ENCODE measurements at places on chromosomes 12 and 14.

DNA sequence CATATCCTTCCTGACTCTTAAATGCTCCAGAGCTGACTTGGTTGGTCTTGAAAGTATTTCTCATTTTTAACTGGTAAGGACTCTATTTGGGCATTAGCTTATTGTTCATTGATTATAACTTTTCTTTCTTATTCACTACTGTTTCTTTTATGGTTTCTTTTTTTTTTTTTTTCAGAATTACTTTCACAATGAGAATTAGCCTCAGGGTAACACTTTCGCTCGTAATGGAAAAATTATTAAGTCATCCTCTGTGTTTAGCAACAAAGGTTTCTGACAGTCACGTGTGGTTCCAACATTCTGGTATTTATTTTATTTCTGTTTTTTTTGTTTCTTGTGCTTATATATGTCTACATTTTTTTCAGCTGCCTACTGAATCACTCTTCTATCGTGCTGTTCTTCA lies 80.0 kb downstream of the METTL25 start:
- no peak for DNase-seq

- DNase-seq = peak; percentile 14
Measured at GRCh38 chr12:102824218-102824835, 92.7 kb downstream of the PAH start.

DNA sequence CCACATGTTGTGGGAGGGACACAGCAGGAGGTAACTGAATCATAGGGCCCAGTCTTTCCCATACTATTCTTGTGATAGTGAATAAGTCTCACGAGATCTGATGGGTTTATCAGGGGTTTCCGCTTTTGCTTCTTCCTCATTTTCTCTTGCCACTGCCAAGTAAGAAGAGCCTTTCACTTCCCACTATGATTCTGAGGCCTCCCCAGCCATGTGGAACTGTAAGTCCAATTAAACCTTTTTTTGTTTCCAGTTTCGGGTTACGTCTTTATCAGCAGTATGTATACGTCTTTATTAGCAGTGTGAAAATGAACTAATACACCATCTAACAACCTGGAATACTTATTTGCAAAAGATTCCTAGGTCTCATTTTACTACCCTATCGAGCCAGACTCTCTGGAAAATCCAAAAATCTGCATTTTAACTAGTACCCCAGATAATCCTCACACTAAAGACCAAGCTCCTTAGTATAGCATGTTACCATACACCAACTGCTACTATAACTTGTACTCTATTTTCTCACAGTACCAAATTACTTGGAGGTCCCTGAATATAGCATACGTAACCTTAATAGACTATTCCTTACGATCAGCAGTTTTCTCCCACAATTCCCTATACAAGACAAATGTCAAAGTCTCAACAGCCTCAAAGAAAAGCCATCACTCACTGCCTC lies 11.5 kb downstream of the GTF2A1 start:
- DNase-seq = no peak

DNA sequence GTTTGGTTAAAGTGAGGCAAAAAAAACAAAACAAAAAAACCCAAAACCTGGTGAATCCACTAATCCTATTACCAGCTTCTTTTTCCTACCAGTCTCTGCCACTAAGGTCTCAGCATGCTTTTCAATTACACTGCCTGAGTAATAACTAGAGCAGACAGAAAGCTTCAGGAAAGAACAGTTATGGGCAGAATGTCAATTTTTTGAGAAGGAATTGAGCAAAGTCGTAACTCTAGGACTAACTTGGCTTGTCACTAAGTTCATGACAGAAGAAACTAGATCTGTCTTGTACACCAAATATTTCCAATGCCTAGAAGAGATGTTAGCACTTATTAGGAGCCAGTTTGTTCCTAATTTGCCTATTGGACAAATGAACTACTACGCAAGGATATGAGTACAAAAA lies 148.8 kb upstream of the CNOT2 start:
- DNase-seq = peak; percentile 5

- DNase-seq = peak; percentile 55
Measured at GRCh38 chr14:60485598-60486251, at the start of gene C14orf39. C14orf39 (minus strand) TSS chr14:60486063; CDS start chr14:60485078, 985 bp downstream.

DNA sequence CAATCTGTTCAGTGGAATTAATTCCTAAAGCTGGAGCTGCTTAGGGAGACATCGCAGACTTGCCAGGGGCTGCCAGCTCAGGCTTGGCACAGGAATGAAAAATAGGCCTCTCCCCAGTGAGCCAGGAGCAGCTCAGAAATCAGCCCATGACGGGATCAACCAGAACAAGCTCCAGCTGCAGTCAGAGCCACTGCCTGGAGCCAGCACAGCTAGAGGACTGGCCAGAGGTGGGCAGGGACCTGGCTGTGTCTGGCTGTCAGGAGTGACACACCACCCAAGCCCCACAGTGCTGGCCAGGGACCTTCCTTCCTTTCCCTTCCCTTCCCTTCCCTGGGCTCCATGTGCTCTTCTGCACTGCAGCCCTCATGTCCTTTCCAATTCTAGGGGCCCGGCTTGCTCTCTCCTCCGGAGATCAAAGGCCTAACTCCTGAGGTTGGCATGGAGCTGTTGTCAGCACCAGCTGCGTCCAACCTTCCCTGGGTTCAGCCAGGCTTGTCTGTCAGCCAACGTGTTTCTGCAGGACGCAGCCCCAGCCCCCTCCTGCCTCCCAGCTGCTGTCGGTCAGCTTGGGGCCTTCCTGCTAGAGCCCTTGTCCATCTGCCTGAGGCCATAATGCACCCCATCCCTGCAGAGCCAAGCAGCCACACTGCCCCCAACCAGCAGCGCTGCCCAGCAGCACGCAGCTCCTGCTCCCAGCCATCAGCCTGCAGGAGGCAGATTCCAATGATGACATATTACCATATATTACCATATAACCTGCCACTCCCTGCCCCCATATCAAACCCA lies 149.3 kb downstream of the CALM1 start:
- DNase-seq = no peak

DNA sequence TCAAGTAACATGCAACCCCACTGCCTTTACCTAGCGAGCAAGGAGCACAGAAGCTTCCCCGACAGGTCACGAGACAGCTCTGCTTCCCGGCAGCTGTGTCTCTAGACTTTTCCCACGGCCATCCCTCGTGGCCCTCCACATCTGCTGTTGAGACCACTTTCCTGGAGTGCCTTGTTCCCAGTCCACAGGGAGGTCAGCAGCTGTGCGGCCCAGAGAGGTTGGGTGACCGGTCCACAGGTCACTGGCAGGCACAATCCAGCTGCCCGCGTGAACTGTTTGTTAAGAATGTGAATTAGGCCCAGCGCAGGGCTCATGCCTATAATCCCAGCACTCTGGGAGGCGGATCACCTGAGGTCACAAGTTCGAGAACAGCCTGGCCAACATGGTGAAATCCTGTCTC lies 71.5 kb downstream of the SCARB1 start:
- no peak for DNase-seq

- no peak for DNase-seq
Measured at GRCh38 chr12:104828015-104828414, 130.1 kb downstream of the SLC41A2 start.

DNA sequence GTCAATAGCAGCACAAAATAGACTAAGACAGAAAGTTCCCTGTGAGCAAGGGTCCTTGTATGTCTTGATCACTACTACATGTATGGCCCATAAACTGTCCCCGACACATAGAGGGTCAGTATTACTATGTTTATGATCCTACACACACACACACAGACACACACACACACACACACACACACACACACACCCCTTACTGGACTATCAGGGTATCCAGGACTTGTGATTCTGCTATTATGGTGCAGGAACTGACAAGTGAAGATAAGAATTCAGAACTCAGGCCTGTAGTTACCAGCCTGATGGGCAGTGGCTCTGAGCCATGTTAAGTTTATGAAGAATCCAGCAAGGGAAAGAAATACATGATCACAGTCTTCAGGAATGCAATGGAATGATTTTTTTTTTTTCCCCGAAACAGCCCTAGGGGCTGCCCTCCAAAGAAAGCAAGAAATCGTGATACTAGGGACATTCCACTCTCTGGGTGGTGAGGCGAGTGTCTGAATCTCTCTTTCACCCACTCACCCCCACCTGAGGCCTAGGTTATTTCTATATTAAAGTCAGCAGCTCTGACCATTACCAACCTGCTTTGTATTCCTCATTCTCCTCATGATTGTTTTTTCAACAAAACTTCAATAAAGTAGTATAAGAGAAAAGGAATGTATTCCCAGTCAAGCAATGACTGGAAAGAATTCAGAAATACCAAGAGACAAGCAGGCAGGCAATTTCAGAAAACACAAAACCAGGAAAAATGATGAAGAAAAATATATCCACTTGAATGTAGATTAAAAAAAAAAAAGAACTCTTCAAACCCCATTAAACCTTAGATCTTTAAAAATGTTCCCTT lies 105.8 kb downstream of the AVPR1A start:
- DNase-seq = peak; percentile 71

GRCh38 chr14:29649170-29649569 lies 278.5 kb downstream of the PRKD1 start:
- no peak for DNase-seq

- DNase-seq = no peak
Measured at GRCh38 chr12:125065919-125066570, 810 bp downstream of the AACS start.

DNA sequence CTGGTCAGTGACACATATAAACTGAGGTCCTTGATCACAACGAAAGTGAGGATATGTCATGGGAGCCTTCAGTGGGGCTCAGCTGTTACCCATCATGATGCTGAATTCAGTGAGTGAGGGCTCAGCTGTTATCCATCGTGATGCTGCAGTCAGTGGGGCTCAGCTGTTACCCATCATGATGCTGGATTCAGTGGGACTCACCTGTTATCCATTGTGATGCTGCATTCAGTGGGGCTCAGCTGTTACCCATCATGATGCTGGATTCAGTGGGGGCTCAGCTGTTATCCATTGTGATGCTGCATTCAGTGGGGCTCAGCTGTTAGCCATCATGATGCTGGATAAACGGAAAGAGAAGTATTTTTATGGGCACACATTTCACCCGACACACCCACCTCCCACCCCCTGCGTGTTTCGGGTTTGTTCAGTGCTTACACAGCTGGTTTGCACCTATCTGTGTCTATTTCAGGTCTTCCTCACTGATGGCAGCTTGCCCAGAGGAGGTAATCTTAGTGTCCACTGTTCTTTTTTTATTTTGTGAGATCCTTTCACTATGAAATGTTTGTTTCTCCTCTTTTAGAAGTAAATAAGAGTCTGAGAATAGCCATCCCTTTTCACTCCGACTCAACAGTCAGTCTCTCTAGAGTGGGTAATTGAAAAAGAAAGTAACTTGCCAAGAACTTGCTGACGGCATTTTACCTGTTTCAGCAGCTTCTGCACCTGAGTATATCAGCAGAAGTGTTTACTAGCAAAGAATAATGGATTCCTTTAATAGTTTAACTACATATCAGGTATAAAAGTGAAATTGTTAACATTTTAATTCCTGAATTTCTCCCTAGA lies 183.0 kb downstream of the ERC1 start:
- DNase-seq = no peak

- no peak for DNase-seq
Measured at GRCh38 chr12:94813314-94813713, 163.0 kb upstream of the TMCC3 start.

All from fibroblast of skin of right quadriceps (primary cell).